Left renal cortex interstitium (tissue), 4 donors: ENCODE measurements at places on chromosomes 2 and 18.
A peak's percentile ranks its signal among the peaks of the same experiment; 100 is the strongest.

GRCh38 chr2:71156573-71156972, 26.1 kb downstream of the MPHOSPH10 start:
- DNase-seq = peak; percentile 37

DNA sequence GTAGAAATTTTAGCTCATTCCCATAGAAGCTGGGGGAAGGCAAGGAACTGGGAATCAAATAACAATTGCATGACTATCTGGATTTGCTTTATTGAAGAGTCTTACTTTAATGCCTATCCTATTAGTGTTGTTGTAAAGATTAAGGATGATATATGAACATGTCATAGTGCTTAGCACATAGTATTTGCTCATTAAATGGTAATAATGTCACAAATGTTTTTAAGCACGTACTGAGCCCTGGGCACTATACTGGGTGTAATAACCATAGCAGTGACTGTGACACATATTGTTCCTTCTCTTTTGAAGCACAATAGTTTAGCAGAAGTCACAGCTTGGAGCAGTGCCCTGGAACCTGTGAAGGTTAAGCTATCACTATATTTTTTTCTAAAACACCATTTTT, 47.2 kb upstream of the DTNB start:
- DNase-seq = no peak

DNA sequence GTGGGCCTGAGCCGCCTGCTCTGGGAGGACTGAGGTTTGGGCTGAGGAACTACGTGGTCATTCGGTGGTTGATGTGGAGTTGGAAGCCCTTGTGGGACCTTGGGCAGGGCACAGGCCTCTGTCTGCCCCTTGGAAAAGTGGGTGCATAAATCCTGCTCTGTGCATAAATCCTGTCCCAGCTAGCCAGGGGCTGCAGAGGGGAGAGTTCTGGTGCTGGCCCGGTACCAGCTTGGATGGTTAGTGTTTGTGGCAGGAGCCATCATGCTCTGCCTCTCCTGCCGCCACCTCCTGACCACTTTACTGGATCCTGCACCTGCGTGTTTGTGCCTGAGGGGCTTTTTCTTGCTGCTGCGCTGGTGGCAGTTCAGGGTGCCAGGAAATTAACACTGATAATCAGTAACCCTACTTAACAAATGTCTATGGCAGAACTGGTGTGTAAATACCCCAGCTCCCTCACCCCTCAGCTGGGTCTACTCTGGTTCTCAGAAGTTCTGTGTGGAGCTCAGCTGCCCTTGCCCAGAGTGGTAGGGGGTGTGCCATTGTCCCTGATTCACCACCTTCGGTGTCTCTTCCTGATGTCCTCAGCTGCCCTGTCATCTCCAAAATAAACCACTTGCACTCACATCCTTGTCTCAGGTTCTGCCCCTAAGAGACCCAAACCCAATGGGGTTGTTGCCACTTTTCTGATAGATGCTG, 156.8 kb downstream of the GLI2 start:
- no peak for DNase-seq

DNA sequence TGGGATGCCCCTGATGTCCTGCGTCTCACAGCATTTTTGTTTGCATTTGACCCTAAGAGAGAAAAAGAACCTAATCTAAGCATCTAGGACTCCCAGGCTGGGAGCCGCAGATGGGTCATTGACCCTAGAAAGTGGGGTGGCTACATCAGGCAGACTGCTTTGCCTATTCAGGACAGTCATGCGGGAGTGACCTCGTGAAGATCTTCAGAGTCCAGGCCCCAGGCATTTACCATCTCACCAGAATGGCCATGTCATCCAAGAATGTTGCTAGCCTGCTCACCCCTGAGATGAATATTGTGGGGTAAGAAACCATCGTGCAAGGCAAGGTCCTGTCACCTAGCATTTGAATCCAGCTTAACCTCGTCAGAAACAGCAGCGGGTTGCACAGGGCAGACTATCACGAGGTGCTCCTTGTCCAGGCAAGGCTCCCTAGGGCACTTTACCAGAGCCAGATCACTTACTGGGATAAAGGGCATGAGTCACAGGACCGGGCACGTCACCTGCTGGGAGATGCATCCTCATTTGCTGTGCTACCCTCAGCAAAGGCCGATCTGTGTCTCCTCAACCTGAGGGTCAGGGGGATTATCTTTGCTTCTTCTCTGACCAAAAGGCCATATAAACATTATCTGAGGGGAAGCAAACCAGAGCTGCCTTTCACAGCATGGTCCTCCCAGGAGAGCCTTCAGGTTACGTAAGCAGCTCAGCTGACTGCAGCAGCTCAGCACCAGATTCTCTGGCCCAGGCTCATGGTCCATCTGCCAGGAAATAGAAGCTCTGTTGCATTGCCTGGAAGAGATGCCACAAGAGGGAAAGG, 162.3 kb downstream of the ACKR3 start:
- no peak for DNase-seq

DNA sequence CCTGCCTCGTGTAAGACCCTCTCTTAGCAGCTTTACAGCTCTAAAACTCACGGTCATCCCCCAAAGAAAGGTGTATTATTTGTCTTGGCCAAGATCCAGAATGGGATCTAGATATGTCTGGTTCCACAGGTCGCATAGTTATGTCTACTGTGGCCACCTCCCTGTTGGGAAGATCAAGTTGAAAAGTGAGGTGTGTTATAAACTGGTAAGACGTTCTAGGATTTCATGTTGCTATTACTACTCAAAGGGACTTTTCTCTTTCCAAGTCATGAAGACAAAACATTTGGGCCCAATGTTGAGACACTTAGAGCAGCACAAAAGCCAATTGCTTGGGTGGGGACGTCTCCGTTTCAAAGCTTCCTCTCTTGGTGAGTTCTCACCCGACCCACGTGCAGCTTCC, 766.0 kb downstream of the RNF144A start:
- DNase-seq = no peak
